Substantia nigra (tissue), 51 donors: ENCODE measurements at places on chromosomes 1 and 21.

GRCh38 chr21:44444286-44444931 is 10.9 kb upstream of the LRRC3 start:
- DNase-seq, result no peak

DNA sequence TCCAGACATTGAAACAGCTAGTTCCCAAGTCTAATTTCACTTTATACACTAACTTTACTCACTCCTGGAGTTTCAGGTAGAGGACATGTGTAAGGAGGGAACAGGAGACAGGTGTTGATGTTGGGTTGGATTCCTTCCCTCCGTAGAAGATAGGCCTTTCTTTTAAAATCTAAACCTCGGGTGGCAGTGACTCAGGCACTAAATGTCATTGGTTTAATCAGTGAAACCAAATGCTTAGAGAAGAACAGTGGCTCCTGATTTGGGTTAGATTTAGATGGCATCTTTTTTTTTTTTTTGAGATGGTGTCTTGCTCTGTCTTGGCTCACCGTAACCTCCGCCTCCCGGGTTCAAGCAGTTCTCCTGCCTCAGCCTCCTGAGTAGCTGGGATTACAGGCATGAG is 7.2 kb downstream of the CAP1 start:
- DNase-seq, result no peak

- DNase-seq, result no peak
Measured at GRCh38 chr1:23018661-23019093, 591 bp upstream of the KDM1A start.

DNA sequence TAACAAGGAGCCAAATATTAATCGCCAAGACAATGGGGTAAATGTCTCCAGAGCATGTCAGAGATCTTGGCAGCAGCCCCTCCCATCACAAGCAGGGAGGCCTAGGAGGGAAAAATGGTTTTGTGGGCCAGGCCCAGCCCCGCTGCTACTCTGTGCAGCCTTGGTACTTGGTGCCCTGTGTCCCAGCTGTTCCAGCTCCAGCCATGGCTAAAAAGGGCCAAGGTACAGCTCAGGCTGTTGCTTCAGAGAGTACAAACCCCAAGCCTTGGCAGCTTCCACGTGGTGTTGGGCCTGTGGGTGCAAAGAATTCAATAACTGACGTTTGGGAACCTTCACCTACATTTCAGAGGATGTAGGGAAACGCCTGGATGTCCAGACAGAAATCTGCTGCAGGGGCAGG is 10.4 kb downstream of the UBE2G2 start:
- DNase-seq, result no peak

- no peak for DNase-seq
Measured at GRCh38 chr1:223030871-223031400, 112.1 kb downstream of the TLR5 start.

DNA sequence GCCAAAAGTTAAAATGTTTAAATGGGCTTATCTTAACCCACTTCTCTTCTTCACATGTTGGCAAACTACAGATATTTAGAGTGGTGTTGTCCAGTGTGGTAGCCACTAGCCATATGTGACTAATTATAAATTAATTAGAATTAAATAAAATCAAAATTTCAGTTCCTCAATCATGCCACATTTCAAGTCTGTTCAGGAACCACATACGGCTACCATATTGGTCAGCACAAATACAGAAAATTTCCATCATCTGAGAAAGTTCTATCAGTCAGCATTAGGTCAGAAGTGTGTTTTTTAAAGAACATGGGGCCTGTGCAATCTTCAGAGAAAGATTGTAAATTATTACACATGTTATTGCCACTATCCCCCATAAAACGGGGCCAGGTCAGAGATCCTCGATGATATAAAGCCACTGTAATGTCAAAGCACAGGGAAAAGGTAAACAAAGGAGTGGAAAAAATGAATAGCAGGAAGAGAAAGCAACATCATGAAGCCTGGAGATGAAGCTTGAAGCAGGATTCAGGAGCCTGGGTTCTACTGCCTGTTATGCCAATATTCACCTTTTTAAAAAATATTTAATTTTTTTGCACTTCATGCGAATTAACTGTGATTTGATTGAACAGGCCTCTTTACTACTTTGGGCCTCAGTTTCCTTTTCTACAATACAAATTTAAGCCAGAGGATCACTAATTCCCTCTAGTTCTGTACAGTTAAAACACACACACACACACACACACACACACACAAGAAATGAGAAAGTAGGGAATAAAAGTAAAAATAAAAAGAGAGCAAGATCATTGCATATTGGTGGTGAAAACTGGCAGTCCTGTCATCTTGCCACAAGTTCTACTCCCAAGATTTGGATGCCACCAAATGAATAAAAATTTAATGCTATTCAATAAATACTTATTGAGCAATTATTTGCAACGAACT is 2.3 kb downstream of the RSBN1 start:
- DNase-seq, result no peak

DNA sequence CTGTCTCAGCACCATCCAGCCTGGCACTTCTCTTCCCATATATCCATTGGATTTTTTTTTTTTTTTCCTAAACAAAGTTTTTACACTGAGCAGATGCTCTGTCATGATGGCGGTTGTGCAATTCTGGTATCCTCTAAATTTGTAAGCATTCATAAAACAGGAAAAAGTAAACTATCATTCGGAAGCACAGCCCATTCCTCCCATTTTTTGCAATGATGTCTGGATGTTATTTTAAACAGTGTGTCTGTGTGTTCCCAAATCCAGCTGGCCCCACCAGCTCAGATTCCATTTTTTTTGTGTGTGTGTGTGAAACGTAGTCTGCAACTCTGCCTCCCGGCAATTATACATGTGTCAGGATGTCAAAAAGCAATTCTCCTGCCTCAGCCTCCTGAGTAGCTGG is 33.5 kb downstream of the PDPN start:
- no peak for DNase-seq

- DNase-seq, result no peak
Measured at GRCh38 chr1:200590001-200590400, 30.6 kb downstream of the KIF14 start.

DNA sequence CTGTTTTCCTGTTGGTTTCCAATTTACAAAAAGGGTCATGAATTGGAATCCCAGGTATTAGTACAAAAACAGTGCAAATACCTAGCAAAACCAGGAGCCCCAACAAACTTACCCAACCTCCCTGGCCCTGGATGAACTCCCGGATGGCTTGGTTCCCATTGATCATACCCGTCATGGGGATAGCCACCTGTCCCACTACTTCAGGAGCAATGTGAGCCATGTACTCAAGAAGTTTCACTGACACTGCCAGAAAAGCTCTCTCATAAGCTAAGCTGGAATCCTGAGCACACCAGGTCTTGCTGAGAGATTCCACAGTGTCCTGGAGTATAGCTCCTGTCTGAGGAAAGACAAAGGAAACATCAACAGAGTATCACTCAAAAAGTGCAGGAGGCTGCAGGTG is 5.7 kb downstream of the BCL2L15 start:
- no peak for DNase-seq

- no peak for DNase-seq
Measured at GRCh38 chr1:183164963-183165362, 21.1 kb upstream of the LAMC2 start.

DNA sequence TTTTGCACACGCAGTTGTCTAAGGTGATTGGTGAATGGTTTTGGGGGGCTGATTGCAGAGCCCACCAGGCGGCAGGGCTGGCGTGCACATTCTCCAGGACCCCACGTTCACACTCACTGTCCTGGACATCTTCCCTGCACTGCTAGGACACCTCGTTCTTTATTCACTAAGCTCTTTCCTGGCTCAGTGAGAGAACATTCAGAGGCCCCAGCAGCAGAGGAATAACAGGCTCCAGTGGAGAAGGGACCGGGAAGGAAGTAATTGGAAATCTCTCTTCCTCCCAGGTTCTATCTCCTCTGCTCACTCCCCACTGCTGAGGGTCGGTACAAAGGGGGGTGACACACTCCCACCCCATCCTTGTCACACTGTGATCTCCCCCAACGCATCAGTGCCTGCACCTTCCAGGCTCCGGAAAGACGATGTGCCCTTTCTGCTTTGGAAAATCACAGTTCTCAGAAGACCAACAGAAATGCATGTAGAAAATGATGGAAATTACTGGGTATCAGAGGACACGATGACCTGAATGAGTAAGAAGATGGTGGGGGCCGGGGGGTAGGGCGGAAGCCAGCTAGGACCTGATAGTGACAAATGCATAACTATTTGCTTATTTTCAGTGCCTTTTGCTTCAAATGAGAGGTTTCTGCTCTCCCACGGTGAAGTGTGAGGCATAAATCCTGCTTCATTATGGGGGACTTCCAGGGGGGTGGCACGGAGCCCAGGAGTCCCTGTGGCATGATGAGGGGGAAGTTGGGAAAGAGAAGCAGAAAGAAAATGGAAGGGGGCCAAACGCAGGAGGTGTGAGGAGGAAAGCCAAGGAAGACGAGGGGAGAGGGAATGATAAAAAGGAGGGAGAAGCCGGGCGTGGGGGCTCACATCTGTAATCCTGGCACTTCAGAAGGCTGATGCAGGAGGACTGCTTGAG is 25.2 kb upstream of the KIF26B start:
- DNase-seq, result no peak
